Activated T-helper 2 cell treated with anti-CD3 and anti-CD28 coated beads, Interferon-gamma antibody, Interleukin-2, Interleukin-4, amounts not matched to agents 10 μg/mL and 5 μg/mL and 100 μg/mL, durations not matched to agents 14 hours and 24 hours and 36 hours (primary cell): ENCODE measurements at places on chromosomes 2 and 18. TPM values are rescaled to one million over a fixed set of nuclear protein-coding genes. Genes with fewer than 3 reads are reported as not detected.

The KCTD18 gene
- 12.3 and 14.1 TPM in 2 replicates for total RNA-seq

The TYMS gene
- total RNA-seq = 272 and 273 TPM in 2 replicates

The AKAIN1 gene
- total RNA-seq = not detected in 2 replicates

The TUBA4A gene
- total RNA-seq = 220 and 231 TPM in 2 replicates

The RNF152 gene
- total RNA-seq = 0.21 TPM in 2 replicates
